ENCODE measurements at places on chromosomes 1 and 21.

DNA sequence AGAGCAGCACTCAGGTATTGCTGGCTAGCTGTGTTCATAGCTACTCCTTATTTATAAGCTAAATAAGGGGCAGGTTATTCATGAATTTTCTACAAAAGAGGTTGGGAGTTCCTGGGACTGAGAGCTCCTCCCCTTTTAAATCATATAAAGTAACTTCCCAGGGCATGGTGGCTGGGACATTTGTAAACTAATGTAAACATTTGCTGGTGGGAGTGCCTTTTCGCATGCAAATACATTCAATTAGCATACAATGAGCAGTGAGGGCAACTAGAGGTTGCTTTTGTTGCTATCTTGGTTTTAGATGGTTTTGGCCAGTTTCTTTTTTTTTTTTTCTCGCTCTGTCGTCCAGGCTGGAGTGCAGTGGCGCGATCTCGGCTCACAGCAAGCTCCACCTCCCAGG lies 43.4 kb downstream of the GNPAT start:
- DNase-seq, result no peak

DNA sequence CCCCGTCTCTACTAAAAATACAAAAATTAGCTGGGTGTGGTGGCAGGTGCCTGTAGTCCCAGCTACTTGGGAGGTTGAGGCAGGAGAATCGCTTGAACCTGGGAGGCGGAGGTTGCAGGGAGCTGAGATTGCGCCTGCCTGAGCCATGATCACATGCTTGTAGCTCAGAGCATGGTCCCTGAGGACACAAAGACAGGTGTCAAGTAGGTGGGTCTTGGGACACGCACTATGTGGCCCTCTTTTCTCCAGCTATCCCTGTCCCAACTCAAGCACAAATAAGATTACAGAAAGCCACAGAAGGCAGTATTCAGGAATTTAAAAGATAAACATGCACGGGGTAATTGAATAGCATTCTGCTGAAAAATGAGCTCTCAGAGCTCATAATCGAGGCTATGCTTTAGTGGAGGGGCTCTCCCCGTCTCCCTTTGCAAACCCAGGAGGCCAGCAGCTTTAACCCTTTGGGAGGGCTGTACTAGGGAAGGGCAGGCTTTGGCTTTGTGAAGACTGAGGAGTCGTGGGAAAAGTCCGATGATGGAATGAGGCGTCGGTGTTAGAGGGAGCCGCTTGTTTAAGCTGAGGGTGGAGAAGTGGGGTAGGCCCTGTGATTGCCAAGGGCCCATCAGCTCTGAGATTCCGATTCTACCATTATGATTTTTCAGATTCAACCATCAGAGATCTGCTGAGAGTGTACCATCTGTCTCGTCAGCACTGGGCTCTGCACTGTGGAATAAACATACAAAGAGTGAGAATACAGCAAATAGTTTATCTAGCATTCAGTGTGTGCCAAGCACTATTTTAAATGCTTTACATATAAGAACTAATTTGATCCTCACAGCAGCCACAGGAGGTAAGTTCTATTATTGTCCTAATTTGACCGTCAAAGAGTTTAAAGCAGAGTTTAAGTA lies 59.7 kb upstream of the CD34 start:
- no peak for DNase-seq

DNA sequence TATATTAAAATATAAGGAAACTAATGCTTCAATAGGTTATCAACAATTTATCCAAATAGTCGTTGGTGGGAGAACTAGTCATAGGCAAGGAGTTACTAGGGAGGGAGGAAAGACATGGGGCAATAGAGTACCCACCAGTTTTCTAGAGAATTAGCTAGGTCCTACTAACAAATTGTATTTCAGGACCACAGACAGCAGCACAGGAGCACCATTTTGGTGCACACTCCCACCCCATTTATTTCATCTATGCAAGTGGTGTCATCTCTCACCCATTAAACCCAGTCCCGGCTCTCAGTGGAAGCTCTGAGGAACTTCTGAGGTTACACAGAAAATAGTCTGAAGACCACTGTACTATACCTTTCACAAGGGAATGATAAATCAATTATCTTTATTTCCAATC lies 89.0 kb upstream of the BCAR3 start:
- DNase-seq, result no peak

- DNase-seq, result no peak
Measured at GRCh38 chr1:11294951-11295350, 22.0 kb downstream of the UBIAD1 start.

DNA sequence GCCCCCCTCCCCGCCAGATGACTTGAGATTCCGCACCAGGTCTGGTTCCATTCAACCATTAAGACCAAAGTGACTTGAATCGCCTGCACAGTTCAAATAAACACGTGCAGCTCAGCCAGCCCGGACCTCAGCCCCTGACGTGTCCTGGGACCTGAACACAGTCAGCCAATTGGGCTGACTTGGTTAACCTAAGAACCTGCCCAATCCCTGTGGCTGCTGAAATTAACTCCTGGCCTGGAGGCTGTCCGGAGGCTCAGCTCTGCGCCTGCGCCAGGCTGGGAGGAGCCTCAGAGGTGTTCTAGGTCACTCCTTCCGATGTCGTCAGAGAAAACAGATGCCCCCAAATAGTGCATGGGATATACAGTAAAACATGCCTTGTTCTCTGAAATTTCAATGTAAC lies 73.4 kb downstream of the SCCPDH start:
- no peak for DNase-seq

GRCh38 chr1:115283681-115284146 lies 54.3 kb downstream of the NGF start:
- no peak for DNase-seq

DNA sequence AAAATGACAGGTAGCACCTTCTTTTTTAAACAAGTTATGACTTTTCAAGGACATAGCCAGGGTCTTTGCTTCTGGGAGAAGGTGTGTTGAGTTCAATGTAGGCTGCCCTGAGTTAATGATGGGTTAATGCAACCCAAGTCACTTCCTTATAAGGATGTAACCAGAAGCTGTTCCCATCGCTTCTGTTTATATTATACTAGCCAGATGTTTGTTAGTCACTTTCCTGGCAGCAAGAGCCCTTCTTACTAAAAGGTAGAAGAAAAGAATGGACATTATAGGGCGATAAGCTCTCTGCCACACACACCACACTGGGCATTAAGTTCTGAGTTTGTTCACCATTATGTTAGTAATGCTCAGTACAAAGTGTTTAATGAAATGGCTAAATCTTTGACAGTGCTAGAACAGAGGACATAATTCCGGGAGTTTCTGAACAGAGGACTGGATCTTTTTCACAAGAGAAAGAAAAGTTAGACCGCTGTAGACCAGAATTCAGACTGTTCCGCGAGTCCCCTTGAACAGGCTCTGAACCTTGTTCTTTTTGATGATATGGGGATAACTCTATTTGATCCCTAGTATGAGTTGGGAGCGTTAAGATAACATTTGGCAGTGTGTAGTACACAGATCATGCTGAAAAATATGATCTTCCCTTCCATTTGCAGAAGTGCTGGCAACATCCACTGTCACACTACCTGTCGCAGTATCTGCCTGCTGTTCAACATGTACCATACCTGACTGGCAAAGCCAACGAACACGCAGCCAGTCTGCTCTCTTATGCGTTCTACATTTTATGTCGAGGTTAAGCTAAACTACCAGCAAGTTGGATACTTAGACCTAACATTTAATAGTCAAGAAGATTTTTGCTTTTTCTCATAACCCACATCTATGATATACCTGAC lies 41.0 kb downstream of the DEGS1 start:
- no peak for DNase-seq

- DNase-seq, result no peak
Measured at GRCh38 chr1:48524892-48525467, 53.0 kb upstream of the SPATA6 start.

DNA sequence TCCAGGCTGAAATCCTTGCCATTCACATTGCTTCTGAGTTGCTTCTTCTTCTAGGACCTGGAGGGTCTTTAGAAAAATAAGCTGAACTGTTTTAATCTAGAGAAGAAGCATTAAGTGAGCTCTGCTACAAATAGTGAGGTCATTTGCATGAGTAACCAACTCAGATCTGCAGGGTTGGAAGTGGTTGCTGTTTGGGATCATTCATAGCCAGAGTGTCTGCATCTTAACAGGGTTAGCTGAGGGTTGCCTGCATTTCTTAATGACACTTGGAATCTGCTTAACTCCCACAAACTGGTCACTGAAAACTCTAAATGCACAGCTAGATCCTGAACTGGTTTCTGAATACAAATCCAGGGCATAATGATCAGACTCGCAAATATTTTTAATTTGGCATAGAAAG lies 9.9 kb downstream of the CNIH3 start:
- DNase-seq, result no peak

- DNase-seq, result no peak
Measured at GRCh38 chr1:100971021-100971420, 54.6 kb downstream of the DPH5 start.

GRCh38 chr1:113452921-113453770 lies 62.8 kb downstream of the MAGI3 start:
- DNase-seq, result no peak

GRCh38 chr1:36446746-36447145 lies 3.5 kb downstream of the OSCP1 start:
- DNase-seq, result no peak

DNA sequence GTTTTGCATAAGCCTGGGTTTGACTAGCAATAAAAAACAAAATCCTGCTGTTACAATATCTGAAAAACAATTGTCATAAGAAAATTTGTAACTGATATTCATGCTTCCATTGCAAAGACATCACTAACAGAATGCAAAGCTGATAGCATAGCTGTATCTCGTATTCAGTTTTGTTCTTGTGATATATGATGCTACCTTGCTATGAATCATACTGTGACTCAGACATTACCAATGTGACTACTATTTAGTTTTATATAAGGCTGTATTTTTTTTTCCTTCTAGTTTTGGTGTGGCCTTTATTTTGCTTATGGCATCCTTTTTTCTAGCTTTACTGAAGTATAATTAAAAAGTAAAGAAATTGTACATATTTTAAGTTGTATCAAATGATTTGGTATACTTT lies 1381.8 kb downstream of the MRPL39 start:
- no peak for DNase-seq

DNA sequence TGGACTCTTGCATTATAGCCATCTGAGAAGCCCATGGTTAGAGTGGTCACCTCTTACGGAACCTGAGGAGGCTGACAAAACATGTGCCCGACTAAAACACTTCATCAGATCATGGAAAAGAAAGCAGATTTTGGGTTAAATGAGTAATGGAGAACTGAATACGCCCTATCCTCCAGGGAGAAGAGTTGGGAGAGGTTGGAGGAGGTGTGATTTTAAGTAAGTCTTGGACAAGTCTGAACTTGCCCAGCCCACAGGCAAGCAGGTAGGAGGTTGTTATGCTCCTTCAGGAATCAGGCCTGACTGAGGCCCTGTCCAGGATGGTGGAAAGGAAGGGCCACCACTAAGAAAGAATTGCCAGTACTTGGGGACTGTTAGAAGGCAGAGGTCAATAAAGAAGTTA lies 255.8 kb downstream of the TGFB2 start:
- DNase-seq, result no peak

DNA sequence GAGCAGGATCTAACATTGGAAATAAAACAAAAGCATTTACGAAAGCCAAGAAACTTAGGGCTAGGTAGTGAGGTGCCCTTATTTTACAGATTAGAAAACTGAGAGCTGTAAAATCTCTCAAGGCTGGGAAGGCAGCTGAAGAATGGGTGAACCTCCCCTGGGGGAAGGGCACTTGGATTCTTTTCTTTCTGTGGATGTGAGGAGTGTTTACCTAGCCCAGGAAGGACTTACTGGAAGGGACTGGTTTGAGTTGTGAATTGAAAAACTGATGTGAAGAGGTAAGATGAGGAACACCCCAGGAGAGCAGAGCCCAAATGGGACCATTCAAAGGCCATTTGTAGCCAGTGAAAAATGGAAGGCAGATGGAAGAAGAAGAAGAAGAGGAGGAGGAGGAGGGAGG lies 74.7 kb upstream of the NGF start:
- no peak for DNase-seq

DNA sequence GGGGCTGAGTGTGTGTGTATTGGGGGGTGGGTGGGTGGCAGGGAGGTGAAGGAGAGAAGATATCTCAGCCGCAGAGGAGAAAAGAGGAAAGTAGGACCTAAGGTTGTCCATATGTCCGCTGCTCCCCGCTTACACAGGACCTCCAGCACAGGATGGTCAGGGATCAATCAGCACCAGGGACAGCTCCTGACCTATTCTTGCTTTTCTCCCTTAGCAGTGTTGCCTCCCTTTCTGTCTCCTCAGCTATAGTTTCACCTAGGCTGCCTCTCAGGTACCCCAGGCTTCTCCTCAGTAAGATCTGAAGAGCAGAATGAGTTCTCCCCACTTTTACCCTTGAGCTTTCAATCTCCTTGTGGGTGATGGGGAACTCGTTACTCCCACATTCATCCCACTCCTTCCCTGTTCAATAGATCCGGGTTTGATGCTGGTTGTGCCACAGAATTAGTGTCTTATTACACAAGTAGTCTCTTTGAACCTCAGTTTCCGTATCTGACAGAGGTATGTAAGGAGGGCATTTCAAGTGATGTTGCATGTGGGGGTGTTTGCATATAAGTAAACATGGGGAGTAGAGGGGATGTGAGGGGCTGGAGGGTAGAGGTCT lies 1.4 kb upstream of the DPH2 start:
- DNase-seq, result no peak

DNA sequence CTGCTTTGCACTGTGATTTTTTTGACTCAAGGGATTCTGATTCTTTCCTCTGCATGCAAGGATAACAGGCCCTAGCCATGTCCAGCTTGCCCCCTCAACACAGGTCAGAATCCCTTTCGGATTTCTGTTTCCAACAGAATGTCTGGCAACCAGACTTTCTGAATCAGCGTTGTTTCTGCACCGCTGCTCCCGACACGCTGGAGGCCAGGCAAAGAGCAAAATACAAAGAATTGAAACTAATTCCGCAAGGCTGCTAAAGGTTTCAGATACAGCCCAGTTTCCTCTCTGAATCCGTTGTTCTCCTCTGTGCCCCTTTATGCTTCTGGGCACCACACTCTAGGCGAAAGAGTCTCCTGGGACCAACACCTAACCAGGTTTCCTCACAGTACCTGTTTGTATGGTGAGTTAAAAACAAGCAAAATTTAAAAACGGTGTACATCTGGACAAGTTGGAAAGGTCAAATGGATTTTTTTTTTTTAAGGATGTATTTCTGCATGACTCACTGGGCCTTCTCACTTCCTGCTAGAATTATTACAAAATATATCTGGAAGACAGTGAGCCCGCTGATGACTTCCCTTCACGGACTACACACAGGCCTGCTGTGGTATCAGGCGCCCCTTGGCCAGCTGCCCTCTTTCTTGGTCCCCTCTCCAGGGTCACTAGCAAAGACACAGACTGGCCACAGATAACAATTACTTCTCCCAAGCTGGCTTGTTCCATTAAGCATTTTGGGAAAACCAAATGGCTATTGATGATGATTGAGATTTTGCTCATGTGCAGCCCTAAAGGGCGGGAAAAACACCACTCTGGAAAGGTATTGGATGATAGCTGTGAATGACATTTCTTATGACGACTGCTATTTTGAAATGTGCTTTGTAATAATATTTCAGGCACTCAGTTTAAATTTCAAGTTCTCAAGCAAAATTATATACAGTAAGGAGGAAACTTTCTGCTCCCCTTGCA lies 118.3 kb downstream of the TGFB2 start:
- DNase-seq, result no peak

GRCh38 chr1:65793359-65793732 lies 651 bp downstream of the PDE4B start:
- no peak for DNase-seq
